T-cell (primary cell): ENCODE measurements at places on chromosomes 4 and X.

- peak overlapping the region; percentile 81 for H3K27ac ChIP-seq
- no peaks in the 10 kb centered on the region for H3K36me3 ChIP-seq
- H3K4me3 ChIP-seq, result peak overlapping the region; percentile 88
- peaks cover 21% of the 10 kb centered on the region for H3K4me1 ChIP-seq
- H3K27me3 ChIP-seq, result no peaks in the 10 kb centered on the region
- DNase-seq, result no peak
Observed at GRCh38 chrX:14030174-14030530, 460 bp upstream of the GEMIN8 start.

DNA sequence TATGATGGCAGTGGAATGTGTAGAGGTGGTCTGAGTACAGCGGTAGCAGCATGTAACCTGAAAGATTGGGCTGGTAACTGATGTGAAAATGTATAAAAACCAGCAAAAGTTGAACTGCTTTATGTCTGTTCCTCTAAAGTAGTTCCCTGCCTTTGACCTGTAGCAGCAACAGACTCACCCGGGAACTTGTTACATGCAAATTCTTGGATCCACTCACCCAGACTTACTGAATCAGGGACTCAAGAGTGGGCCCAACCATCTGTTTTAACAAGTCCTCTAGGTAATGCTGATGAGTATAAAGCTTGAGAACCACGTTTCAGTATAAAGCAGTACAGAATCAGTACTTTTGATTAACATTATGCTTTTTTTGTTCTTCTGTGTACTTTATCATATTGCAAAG, 84.7 kb downstream of the RAP1GDS1 start:
- no peak for DNase-seq
- H3K36me3 ChIP-seq, result peaks cover 12% of the 10 kb centered on the region
- H3K4me3 ChIP-seq, result no peak overlapping the region
- no peaks in the 10 kb centered on the region for H3K27me3 ChIP-seq
- H3K27ac ChIP-seq, result no peak overlapping the region
- H3K4me1 ChIP-seq, result no peaks in the 10 kb centered on the region

GRCh38 chrX:39440799-39441284, 639.6 kb downstream of the MID1IP1 start:
- H3K27ac ChIP-seq, result no peak overlapping the region
- no peak overlapping the region for H3K4me3 ChIP-seq
- no peaks in the 10 kb centered on the region for H3K27me3 ChIP-seq
- no peak for DNase-seq

GRCh38 chr4:31657859-31658570, 937.8 kb downstream of the PCDH7 start:
- no peak overlapping the region for H3K27ac ChIP-seq
- H3K36me3 ChIP-seq, result no peaks in the 10 kb centered on the region
- no peaks in the 10 kb centered on the region for H3K27me3 ChIP-seq
- DNase-seq, result no peak
- H3K4me3 ChIP-seq, result no peak overlapping the region
- H3K4me1 ChIP-seq, result no peaks in the 10 kb centered on the region

- peaks cover 15% of the 10 kb centered on the region for H3K4me1 ChIP-seq
- no peaks in the 10 kb centered on the region for H3K27me3 ChIP-seq
- H3K27ac ChIP-seq, result peak overlapping the region; percentile 40
- peaks cover 22% of the 10 kb centered on the region for H3K36me3 ChIP-seq
- DNase-seq, result no peak
Observed at GRCh38 chr4:128853741-128854140, 44.2 kb downstream of the JADE1 start.
